Astrocyte of the cerebellum (primary cell): ENCODE measurements at places on chromosomes 12 and 14.

DNA sequence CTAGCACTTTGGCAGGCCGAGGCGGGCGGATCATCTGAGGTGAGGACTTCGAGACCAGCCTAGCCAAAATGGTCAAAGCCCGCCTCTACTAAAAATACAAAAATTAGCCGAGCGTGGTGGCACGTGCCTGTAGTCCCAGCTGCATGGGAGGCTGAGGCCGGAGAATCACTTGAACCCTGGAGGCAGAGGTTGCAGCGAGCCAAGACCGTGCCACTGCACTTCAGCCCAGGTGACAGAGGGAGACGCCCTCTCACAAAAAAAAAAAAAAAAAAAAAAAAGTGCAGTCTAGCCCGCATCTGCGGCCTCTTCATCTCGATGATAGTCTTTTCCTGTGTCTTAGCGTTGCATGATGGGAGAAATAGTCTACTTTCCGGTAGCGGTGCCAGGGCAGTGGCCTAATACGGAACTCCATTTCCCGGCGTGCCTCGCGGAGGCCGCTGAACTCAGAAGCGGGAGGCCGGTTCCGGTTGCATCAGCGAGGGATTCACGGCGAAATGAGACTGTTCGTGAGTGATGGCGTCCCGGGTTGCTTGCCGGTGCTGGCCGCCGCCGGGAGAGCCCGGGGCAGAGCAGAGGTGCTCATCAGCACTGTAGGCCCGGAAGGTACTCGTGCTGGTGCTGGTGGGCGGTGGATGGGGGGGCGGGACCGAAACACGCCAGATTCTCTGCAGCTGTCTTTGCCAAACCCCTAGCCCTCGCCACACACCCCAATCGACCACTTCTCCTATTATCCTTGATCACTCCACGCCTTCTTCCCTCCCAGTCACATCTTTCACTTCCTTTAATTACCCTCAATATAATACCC is at the start of gene MARS1:
MARS1 (plus strand) TSS at position 472 of the 805 bp plus-strand sequence; CDS start at position 495, 23 bp downstream.
- DNase-seq = peak; percentile 90

GRCh38 chr14:101634850-101635748 is 73.8 kb downstream of the DIO3 start:
- DNase-seq = no peak

DNA sequence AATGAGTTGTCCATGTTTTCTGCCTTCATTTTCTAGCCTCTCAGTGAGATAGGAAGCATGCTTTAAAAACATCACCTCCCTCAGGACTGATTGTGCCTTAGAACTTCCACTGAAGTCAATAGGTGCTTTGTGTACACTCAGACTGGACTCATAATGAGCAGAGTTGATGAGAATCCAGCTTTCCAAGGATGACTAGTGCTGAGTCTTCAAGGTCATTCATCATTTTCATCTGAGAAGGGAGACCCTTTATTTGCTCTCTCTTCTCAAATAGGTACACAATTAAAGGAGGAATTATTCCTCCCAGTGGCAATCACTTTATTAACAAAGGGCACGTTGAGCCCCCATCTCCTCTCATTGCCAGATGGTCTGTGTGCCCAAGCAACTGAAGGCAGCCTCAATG is 210.9 kb upstream of the PRKD1 start:
- DNase-seq = no peak

GRCh38 chr12:120677765-120678473 is 9.0 kb upstream of the MLEC start:
- DNase-seq = no peak

- DNase-seq = no peak
These were observed 183.4 kb upstream of the RTL1 start for GRCh38 chr14:101086926-101087325.

DNA sequence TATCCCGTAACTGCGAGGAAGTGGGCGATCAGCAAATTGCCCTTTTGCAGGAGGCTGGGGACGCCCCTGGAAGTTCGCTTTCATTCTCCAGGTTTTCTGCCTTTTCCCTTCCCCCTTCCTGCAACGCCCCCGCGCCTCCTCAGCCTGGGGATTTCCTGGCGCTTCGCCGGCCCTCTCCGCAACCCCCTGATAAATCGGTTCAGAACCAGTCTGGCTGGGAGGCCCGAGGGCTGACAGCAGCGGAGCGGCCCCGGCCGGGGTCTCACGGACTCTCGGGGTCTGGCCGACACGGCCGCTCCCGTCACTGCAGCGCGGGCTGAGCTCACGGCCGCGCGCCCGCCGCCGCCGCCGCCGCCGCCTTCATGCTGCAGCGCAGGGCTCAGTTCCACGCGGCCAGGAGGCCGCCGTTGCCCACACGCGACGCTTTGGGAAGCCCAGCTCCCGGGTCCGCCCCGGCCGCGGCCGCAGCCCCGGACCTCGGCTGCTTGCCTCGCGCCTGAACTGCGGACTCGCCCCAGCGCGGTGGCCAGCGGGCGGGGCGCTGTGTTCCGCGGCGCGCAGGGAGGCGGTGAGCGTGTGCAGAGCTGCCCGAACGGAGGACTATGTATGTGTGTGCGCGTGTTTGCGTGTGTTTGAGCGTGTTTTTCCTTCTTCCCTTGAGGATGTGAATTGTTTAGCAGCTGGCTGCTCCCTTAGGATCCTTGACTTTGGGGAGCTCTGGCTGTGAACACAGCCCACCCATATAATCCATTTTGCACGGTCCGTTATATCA is at the start of gene LRFN5:
LRFN5 (plus strand) TSS at position 345 of the 772 bp plus-strand sequence.
- no peak for DNase-seq

- DNase-seq = no peak
These were observed 12.3 kb upstream of the LBHD2 start for GRCh38 chr14:103071544-103072251.

GRCh38 chr14:84493779-84494178 is 1036.2 kb upstream of the FLRT2 start:
- DNase-seq = peak; percentile 19

DNA sequence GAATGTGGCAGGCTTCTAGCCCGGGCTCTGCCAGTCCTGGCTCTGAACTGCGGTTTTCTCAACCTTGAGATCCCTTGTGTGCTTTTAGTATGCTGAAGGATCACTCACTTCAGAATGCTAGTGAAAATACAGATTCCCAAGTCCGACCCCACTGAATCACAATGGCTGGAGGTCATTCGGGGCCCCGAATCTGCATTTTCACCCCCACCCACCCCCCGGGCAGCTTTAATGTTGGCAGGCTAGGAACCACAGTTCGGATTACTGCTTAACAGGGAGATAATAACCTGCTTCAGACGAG is 573 bp upstream of the SUSD6 start:
- no peak for DNase-seq

DNA sequence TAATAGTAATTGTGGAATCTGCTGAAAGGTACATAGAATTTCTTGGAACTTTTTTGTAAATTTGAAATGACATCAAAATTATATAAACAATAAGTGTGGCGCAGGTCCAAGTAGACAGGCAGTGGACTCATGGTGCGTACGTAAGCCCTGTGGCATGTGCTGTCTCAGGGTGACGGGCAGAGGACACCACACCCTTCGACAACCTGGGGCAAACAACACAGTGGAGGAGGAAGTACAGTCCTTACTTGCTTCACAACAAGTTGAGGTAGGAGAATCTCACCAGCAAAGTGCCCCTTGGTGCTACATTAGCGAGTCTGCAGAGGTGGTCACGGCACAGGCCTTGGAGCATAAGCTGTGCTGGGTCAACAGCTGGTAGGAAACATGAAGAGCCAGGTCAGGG is 180.9 kb downstream of the AEBP2 start:
- DNase-seq = no peak

DNA sequence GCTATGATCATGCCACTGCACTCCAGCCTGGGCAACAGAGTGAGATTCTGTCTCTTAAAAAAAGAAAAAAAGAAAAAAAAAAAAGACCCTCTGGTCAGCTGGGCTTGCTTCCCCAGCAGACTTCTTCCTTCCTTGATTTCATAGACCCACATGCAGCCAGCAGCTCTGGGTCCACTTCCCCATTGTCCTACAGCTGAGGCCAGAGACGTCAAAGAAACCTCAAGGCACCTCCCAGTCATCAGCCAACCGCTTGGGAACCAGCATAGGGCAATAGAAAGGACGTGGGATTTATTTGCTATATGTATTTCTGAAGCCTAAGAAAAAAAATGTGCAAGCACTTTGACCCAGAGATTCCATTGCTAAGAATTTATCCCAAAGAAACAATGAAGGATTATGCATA is 35.4 kb upstream of the SPPL3 start:
- DNase-seq = no peak

- no peak for DNase-seq
These were observed 93.4 kb downstream of the SLC41A2 start for GRCh38 chr12:104864668-104865067.

DNA sequence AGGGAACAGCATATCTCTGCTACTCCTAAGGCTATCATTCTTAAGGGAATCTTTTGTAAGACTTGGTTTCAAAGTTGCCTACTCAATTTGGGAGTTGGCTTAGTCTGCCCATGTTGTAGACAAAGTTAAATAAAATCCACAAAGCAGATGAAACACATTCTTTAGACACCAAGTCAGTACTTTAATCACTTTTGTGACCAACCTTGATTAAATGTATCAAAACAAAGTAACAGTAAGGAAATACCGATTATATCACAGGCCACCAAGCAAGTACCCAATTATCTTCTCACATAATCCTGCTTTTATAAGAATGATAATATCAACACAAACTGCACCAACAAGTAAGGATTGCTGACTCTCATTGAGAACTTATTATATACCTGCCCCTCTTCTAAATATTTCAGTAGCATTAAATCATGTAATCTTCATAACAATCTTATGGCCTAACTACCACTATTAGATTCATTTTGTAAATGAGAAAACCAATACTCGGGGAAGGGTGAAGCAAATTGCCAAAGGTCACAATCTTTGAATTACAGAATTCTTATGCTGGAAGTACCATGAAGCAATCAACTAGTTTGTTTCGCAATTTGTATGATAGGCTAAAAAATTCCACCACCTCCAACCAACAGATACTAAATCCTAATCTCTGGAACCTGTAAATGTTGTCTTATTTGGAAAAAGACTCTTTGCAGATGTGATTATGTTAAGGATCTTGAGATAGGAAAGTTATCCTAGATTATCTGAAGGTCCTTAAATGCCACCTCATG is 12.6 kb upstream of the DIO2 start:
- DNase-seq = no peak

- DNase-seq = no peak
These were observed 31.6 kb upstream of the BEGAIN start for GRCh38 chr14:100618763-100619320.

- peak; percentile 51 for DNase-seq
These were observed 51.9 kb upstream of the PTHLH start for GRCh38 chr12:28024231-28024995.

GRCh38 chr12:40002178-40003169 is 103.4 kb downstream of the SLC2A13 start:
- DNase-seq = no peak

DNA sequence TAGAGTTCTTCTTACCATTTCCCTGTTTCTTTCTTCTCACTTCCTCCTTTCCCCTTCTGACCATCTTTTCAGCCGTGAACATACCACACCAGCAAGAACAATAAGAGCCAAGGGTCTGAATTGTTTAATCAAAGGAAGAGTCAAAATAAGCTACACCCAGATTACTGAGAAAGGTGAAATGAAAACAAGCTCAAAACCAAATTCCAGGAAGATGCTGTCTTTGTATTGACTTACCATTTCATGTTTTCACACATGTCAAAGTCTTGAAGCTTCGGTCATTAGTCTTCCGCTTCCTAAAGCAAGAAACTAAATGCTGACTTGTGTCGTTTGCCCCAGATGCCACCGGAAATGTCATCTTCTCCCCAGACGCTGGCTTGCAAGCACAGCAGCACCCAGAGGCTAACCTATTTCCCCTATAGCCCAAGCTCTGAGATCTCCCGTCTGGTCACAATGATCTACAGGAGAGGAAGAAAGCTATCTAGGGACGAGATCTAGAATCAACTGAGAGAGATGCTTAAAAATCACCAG is 136.5 kb upstream of the AMIGO2 start:
- no peak for DNase-seq

DNA sequence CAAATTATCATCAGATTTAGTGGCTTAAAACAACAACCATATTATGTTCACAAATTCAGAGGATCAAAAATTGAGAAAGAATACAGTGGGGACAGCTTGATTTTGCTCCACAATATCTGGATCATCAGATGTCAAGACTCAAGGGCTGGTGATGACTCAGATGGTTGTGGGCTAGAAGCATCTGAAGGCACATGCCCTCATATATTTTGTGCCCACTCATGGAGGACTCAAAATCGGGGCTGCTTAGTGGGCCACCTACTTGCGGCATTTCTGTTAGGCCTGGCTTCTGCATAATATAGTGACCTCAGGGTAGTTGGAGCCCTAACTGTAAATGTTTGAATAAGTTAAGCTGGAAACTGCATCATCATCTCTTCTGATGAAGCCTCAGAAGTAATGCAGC is 584.5 kb downstream of the SLC16A7 start:
- DNase-seq = no peak

DNA sequence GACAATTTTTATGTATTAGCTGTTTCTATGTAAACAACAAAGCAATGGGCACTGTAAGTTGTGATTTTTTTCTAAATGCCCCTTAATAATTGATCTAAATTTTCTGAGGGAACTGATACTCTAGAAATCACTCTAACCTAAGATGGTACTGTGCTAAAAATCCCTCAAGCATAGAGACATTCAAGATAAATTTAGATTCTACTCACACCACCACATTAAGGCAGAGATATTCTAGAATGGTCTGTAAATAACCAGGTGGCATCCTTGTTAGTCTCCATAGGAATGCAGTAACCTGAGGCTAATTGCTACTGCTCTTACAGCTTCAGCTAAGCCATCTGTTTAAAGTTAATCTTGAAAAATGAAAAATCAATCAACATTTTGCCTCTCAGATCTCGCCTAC is 87.3 kb downstream of the SLC41A2 start:
- no peak for DNase-seq
